ENCODE measurements at places on chromosomes 11 and 22.
A peak's percentile ranks its signal among the peaks of the same experiment; 100 is the strongest.

DNA sequence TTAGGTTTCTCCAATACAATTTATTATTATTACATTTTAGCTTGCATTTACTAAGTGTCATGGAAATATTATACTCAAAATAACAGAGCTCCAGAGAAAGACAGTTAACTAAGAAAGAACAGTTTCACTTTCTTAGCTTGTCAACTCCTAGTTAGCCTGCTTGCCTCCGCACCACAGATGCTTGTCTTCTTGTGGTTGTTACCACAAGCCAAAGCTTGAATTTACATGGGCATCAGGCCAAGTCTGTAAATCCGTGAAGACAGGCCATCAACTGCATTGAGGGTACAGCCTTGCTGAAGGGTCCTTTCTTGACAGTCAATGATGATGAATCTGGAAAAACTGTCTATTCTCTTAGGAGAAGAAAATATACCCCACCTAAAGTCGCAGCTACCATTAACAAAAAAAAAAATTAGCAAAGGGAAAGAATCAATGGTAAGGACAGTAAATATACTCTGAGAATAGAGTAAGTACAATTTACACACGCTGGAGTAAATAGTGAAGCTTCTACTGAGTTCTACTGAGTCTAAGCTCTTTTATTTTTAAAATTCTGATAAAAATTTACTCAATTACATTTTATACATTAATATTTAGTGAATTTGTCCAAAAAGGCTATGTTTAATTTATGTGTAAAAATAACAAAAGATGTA lies 15.6 kb upstream of the DENND5A start:
- DNase-seq = peak; percentile 75

DNA sequence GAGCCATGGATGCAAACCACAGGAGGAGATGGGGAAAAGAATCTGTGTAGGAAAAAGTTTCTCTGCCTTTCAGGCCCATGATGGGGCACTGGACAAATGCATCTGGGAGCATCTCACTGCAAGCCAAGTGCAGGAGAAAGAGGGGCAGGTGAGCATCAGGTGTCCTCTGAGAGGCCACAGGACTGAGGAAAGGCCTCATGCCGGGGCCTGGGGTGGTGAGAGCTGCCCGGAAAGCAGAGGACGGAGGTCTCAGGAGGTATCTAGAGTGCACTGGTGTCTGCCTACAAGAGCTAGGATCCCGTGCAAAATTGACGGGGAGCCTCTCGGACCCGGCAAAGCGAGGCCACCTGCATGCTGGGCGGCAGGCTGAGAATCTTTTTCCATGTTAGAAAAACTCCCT lies 73.9 kb downstream of the CTTN start:
- no peak for DNase-seq

GRCh38 chr11:63280920-63281319 lies 37.5 kb upstream of the SLC22A25 start:
- no peak for DNase-seq

DNA sequence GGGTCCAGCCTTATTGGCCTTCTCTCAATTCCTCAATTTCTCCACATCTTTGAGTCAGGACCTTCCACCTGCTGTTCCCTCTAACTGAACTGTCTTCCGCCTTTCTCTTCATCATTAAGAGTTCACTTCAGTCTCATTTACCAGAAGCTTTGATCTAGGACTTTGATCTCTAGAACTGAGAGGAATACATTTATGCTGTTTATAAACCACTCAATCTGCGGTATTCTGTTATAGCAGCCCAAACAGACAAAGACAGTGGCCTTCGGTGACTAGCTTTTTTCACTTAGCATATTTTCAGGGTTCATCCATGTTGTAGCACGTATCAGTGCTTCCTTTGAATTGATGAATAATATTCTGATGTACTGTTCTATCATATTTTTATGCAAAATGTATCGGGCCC lies 10.5 kb downstream of the CLPB start:
- no peak for DNase-seq

- no peak for DNase-seq
Observed at GRCh38 chr22:44160421-44160820, 20.3 kb upstream of the PARVG start.

- no peak for DNase-seq
Observed at GRCh38 chr11:83002522-83002921, 69.2 kb downstream of the RAB30 start.

Measured in stimulated activated naive CD8-positive, alpha-beta T cell treated with anti-CD3 and anti-CD28 coated beads, Interleukin-15, amount 100 ng/mL, for 72 hours (primary cell).